ENCODE measurements at places on chromosomes 7 and 10.

DNA sequence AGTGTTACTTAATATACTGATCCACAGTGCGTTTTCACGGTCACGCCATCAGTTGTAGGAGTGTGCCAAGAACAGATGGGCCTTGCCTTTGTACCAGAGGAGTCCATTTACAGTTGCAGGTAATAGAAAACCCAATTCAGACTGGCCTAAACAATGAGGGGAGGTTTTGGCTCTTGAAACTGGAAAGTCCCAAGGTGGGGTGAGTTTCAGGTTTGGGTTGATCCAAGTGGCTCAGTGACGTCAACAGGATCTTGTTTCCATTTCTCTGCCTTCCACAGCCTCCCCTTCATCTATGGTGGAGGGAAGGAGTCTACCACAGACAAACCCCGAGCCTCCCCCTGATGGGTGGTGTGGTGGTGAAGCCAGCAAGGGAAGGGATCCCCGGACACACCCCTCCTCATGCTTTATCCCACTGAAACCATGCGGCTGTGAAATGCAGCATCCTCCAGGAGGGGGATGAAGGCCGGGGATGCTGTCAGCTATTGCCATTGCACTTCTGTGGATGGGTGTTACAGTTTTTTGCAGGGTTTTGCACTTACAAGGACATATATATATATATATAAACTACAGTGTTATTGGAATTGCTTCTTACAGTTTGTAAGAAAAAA, 14.8 kb upstream of the SH2D4B start:
- peaks cover 25% of the 10 kb centered on the region for H3K36me3 ChIP-seq
- H3K27ac ChIP-seq, result peak overlapping the region; percentile 36
- DNase-seq, result no peak
- peaks cover 38% of the 10 kb centered on the region for H3K4me1 ChIP-seq
- H3K4me3 ChIP-seq, result no peak overlapping the region
- H3K27me3 ChIP-seq, result no peaks in the 10 kb centered on the region

GRCh38 chr10:125482108-125482507, 200.9 kb downstream of the TEX36 start:
- no peak overlapping the region for H3K4me3 ChIP-seq
- no peak overlapping the region for H3K27ac ChIP-seq
- no peaks in the 10 kb centered on the region for H3K36me3 ChIP-seq
- H3K27me3 ChIP-seq, result no peaks in the 10 kb centered on the region
- peaks cover 38% of the 10 kb centered on the region for H3K4me1 ChIP-seq

GRCh38 chr7:3918576-3918975, 617.5 kb downstream of the SDK1 start:
- H3K27me3 ChIP-seq, result peaks cover 6% of the 10 kb centered on the region
- peaks cover 8% of the 10 kb centered on the region for H3K36me3 ChIP-seq

- H3K4me3 ChIP-seq, result no peak overlapping the region
- no peaks in the 10 kb centered on the region for H3K36me3 ChIP-seq
- DNase-seq, result no peak
- H3K27me3 ChIP-seq, result peaks cover 3% of the 10 kb centered on the region
- H3K4me1 ChIP-seq, result no peaks in the 10 kb centered on the region
Observed at GRCh38 chr10:133476641-133476990, 22.9 kb downstream of the SCART1 start.

GRCh38 chr7:149090397-149091195, at the start of gene ZNF786:
ZNF786 (minus strand) TSS chr7:149090718; CDS start chr7:149090640, 78 bp downstream.
- H3K4me3 ChIP-seq, result peak within 1 kb of the TSS; percentile 95
- peaks cover 25% of the 10 kb centered on the region for H3K4me1 ChIP-seq
- peak; percentile 96 for DNase-seq
- H3K27ac ChIP-seq, result peak within 1 kb of the TSS; percentile 99

Measured in nephron progenitor cell (in vitro differentiated cells).